ENCODE measurements at places on chromosomes 4 and X.

GRCh38 chrX:79466636-79467035 lies 99.5 kb upstream of the ITM2A start:
- no peak for DNase-seq

DNA sequence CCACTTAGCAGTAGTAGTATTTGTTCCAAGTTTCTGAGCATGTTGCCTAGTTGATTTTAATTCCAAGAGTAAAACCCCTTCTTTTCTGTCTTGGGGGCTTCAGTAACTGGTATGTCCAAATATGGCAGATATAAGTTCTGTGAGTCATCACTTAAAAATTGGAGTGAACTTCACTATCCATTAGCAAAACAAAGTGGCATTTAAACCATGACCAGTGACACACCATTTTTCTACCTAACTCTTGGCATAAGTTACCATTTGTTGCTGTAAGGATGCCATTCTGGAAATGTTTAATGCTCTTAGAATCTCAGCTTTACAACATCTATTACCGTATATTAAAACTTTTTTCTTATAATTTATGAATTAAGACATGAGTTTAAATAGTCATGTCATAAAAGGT lies 102.0 kb downstream of the CBR4 start:
- DNase-seq, result no peak

GRCh38 chrX:12843061-12843667 lies 23.7 kb upstream of the TLR7 start:
- DNase-seq, result no peak

GRCh38 chr4:20015636-20016224 lies 236.0 kb upstream of the SLIT2 start:
- DNase-seq, result no peak

GRCh38 chrX:64805683-64806082 lies 170.6 kb downstream of the ZC4H2 start:
- DNase-seq, result no peak

GRCh38 chr4:40150932-40151331 lies 45.9 kb upstream of the RHOH start:
- DNase-seq, result no peak

GRCh38 chrX:46444011-46444410 lies 101.2 kb downstream of the ZNF674 start:
- peak; percentile 56 for DNase-seq

DNA sequence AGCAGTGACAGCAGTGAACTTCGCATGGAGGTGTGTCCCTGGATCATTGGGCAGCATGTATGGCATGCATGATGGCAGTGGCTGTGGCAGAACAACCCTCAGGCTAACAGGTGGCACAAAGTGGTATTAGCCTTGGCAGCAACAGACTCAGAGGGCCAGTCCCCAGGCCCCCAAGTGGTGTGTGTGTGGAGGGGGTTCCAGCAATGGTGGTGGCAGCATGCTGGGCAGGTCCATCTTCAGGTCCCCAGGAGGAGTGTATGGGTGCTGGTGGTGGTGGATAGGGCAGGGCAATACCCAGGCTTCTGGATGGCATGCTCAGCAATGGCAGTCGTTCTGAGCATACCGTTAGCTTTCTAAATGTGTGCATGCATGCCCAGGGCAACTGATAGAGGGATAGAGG lies 923.7 kb downstream of the PDHA2 start:
- DNase-seq, result no peak

- peak; percentile 22 for DNase-seq
Measured at GRCh38 chrX:78092296-78092695, 11.8 kb upstream of the PGK1 start.

- no peak for DNase-seq
Measured at GRCh38 chrX:69197690-69198089, 32.4 kb upstream of the PJA1 start.

DNA sequence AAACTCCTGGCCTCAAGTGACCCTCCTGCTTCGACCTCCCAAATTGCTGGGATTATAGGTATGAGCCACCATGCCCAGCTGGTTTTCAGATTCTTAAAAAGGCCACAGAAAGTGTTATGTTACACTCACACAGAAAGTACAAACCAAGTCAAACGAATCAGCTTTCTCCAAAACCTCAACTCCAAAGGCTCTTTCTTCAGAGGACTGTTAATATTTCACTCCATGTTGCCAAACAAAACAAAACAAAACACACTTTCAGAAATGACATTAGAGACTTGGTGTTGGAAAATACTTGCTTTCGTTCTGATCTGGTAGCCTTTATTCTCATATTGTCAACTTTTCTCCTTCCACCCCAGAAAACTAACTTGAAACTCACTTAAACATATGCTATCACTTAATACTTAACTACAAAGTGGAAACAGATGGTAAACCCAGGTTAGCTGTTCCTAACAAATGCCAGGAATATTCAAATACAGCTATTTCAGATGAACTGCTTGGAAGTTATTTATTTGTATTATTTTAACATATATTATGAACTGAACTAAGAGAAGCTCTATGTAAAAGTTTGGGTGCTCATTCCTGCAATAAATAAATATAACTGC lies 34.7 kb downstream of the RLIM start:
- no peak for DNase-seq

GRCh38 chrX:143306991-143307937 lies 210.0 kb downstream of the SPANXN3 start:
- DNase-seq, result no peak

DNA sequence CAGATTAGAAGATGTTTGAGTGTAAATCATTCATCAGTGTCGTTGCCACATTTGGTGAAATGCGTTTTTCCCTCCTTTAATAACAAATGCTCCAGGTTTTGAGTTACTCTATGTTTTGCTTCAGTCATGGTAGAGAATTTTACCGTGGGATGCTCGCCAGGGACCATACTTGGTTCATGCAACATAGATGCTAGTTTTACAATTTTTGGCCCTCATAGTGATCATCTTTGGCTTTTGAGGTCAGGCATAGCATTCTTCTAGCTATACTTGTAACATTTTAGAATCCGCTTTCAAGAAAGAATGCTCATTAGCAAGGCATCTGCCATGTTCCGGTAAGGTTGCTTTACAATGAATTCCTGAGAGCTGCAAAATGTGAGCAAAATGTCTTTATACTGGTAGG lies 147.2 kb downstream of the SPCS3 start:
- no peak for DNase-seq

GRCh38 chr4:156021298-156021697 lies 67.6 kb upstream of the CTSO start:
- no peak for DNase-seq

- no peak for DNase-seq
Measured at GRCh38 chr4:28562913-28563312, 1702.3 kb downstream of the STIM2 start.

DNA sequence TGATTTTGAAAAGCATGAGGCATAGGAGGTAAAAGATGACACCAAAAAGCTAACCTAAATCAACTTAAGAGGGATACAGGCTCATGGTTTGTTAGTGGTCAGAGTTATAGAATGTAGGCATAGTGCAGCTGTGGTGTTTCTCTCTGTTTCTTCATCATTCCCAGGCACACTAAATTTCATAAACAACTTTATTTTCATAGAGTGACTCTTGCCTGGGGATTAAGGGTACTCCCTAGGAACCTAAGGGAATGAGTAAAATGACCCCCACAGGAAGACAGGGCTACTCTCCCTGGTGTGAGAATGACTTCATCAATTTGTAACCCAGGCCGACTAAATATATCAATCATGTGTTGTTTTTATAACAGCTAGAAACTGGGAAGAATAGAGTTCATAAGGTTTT lies 11.1 kb downstream of the FABP2 start:
- no peak for DNase-seq

- DNase-seq, result no peak
Measured at GRCh38 chrX:21993265-21993664, 38.9 kb upstream of the PHEX start.

DNA sequence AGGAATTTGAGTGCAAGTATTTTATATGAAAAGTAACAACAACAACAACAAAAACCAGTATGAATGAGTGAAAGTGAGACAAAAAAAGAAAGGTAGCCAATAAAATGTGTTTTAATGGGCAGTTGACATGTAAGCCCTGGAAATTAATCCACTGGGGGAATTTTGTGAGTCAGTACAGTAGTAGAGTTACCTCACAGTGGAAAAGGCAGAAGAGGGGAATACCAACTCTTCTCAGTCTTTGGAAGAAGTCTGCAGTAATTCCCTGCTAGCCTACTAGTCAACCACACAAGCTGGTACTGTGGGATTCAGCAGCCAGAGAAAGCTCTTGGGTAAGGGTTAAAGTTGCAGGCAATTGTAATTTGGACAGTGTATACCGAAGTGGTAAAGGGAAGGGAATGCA lies 76.3 kb upstream of the IL15 start:
- no peak for DNase-seq

DNA sequence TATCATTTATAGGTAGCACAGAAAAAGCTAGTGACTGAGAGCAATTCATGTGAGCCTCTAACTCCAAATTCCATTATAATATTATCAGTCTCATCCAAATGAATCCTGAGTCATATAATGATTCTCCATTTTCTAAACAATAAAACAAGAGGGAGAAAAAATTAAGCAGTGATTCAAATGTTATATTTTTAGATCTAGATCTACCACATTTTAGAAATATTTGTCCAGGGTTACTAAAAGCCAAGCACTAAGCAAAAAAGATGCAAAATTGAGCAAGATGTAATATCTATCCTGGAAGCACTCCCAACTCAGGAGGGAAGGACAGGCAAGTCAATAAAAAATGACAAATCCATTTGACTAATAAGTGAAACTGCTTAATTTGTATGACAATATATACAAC lies 172.8 kb downstream of the FBXW7 start:
- DNase-seq, result no peak

- DNase-seq, result no peak
Measured at GRCh38 chr4:168604496-168605373, 107.9 kb downstream of the PALLD start.

GRCh38 chr4:80732010-80732409 lies 298.5 kb upstream of the BMP3 start:
- no peak for DNase-seq

- DNase-seq, result no peak
Measured at GRCh38 chr4:53680598-53680997, 89.3 kb upstream of the LNX1 start.

GRCh38 chr4:52377563-52377962 lies 281.5 kb downstream of the USP46 start:
- no peak for DNase-seq

- DNase-seq, result no peak
Measured at GRCh38 chr4:53764761-53765490, 173.6 kb upstream of the LNX1 start.

- DNase-seq, result no peak
Measured at GRCh38 chr4:99586322-99586721, 11.7 kb downstream of the MTTP start.

- DNase-seq, result no peak
Measured at GRCh38 chrX:5646818-5647217, 581.8 kb downstream of the NLGN4X start.

GRCh38 chrX:145405012-145405411 lies 157.7 kb downstream of the SPANXN1 start:
- peak; percentile 3 for DNase-seq

DNA sequence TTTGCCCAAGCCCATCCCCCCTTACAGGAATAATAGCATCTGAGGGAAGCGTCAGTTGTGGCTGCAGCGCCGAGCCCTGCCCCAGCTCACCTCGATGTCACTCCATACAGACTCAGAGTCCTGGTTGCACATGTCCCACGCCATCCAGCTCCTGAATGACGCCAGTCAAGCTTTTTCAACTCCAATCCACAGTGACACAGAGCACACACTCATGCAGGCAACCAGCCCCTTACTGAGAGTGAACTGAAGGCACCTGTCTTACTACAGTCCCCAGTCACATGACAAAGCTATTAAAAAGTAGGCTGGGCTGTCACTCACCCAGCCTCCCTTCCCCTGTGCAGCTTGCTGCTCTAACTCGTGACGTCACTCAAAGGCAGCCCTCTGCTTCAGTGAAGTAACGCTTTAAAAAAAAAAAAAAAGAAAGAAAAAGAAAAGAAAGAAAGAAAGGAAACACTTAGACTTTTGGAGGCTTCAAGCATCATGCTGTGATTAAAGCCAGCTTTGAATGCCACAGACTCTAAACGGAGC lies at the start of gene PPARGC1A:
TSS of gene PPARGC1A (minus strand) at position 234 of the 528 bp plus-strand sequence. CDS start at position 144, 90 bp downstream.
- no peak for DNase-seq

DNA sequence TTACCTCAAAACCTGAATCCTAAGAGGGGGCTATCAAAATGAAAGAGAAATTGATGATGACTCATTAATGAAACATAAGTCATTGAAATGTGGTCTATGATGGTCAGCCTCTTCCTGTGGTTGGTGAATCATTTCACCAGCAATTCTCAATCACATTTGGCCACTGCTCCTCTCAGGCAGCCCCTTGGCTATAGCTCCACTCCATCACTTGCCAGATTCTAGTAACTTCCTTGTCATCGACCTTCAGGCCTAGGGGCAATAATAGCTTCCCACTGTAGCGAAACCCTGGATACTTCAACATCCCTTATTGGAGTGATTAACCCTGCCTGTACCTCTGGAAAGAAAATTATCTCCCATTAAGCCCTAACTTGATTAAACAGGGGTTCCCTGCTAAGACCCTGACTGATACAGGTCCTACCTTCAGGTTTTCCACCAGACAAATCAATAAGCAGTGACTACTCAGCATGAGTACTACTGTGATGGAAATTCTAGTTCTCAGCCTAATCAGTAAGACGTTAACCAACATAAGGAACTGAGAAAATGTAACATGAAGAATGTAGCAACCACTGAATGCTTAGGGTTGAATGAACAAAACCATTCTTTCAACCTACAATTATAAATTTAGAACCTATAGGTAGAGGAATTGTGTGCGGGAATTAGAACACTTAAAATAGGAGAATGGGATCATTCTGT lies 30.4 kb downstream of the ADH7 start:
- DNase-seq, result no peak

GRCh38 chr4:184911310-184911709 lies 85.5 kb upstream of the ACSL1 start:
- DNase-seq, result no peak

DNA sequence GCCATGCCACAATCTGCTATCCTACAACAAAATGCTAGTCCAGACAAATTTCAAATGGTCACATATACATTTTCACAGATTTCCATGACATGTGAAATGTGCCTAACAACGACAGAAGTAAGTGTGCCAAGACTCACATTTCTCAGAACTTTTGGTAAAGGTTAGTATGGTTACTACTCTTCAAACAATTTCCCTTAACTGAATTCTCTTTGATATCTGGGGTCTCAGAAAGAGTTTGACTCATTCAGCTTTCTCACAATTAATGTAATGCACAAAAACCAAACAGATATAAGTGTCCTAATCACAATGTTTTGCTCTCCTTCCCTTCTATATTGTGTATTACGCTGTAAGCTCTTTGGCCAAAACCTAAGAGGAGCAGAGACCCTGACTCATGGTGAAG lies 122.4 kb upstream of the LEF1 start:
- no peak for DNase-seq

GRCh38 chr4:53921856-53922255 lies 142.5 kb downstream of the CHIC2 start:
- no peak for DNase-seq

DNA sequence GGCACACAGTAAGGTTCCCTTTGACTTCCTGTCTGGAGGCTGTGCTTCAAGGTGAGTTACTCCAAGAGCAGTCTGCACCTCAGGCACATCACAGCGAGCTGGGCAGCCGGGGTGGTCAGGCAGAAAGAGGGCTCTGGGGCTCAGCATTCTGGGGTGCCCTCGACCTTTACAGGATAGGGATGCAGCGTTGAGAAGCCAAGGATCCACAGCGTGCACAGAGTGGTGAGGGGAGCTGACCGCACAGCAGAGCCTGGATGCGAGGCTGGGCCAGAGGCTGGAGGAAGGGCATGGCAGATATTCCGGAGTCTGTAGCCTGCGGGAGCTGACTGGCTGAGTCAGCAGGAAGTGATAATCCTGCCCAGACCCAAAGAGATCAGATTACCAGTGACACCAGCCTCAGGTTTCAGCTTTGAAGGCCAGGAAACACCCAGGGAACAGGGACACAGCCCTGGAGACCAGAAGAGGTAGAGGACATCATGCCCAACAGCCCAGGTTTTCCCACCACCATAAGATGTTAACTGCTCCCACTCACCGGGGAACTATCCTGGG lies 38.4 kb upstream of the PDLIM3 start:
- no peak for DNase-seq

Data from AML-193 (cell line).